ENCODE measurements at places on chromosomes 3 and 15.

- no peak for DNase-seq
Measured at GRCh38 chr3:46996689-46997452, 17.4 kb downstream of the NBEAL2 start.

- no peak for DNase-seq
Measured at GRCh38 chr15:33209575-33210481, 15.3 kb upstream of the FMN1 start.

GRCh38 chr3:32422943-32423342 lies 31.3 kb downstream of the CMTM7 start:
- DNase-seq = no peak

GRCh38 chr15:34514251-34514670 lies 69.2 kb downstream of the GOLGA8B start:
- DNase-seq = no peak

DNA sequence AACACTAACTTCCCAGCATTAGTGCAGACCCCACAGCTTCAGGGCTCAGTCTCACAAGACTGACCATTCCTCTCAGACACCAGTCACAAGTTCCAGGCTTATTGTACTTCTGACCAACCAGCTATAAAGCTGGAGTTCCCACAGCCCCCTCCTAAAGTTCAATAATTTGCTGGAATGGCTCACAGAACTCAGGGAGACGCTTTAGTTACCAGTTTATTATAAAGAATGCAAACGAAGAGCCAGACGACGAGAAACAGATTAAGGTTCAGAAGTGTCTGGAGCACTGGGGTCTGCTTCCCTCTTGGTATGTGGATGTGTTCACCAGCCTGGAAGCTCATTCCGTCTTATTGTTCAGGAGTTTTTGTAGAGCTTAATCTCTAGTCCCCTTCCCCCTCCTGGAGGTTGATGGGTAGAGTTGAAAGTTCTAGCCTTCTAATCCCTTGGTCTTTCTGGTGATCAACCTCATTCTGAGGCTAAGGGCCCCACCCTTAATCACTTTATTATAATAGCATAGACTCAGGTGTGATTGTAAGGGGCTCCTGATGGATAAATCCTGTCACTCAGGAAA lies 4.8 kb upstream of the CSRNP1 start:
- no peak for DNase-seq

- no peak for DNase-seq
Measured at GRCh38 chr15:79572691-79573404, 140.7 kb downstream of the MINAR1 start.

DNA sequence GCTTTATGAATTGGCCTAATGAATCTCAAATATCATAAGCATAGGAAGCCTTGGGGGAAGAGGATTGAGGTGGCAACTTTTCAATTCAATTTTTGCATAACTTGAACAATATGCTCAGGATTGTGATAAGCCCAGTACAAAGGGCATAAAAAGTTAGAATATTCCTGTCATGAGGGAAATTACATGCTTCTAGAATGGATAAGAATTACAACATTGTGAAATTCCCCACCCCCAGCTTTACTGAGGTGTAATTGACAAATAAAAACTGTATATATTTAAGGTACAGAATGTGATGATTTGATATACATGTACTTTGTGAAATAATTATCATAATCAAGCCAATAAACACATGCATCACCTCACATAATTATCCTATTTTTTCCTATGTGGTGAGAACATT lies 132.6 kb upstream of the TNIK start:
- DNase-seq = no peak

DNA sequence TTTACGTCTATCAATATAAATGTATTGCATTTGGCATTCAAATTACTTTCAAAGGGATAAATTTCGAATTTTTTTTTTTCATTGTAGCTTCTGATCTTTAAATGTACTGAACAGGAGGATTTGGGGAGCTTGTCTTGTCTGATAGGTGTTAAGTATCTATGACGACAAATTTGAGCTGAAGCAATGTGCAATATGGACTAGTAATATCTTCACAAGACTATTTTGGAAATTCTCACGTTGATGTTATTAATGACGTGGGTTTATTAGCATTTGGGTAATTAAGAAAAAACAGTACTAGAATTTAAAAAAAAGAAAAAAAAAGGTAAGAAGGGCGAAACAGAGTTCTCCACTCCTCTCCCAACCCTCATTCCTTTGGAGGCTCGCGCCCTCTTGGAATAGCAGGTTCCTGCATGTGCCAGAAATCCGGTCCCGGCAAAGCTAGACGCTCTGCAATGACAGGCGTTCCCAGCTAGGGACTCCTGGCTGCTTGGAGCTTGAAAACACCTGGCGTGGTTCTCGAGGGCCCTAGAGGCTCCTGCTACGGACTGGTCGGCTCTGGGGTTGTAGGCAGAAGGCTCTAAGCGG lies 648 bp upstream of the P2RY1 start:
- DNase-seq = no peak

DNA sequence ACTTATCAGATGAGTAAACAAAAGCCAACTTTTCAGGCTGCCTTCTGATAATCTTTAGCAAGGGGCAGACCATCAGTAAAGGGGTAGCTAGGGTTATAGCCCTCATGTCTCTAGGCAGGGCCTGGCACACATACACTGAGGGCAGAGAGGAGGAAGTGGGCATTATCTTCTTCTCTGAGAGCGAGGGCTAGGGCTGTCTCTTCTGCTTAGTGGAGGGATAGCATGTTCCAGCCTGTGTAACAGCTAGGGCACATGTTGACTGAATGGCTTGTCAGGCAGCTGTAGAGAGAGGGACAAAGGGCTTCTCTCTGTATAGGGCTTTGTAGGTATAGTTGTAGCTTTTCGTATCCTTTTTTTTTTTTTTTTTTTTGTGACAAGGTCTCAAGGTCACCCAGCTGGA lies 17.8 kb downstream of the CRTC3 start:
- no peak for DNase-seq

DNA sequence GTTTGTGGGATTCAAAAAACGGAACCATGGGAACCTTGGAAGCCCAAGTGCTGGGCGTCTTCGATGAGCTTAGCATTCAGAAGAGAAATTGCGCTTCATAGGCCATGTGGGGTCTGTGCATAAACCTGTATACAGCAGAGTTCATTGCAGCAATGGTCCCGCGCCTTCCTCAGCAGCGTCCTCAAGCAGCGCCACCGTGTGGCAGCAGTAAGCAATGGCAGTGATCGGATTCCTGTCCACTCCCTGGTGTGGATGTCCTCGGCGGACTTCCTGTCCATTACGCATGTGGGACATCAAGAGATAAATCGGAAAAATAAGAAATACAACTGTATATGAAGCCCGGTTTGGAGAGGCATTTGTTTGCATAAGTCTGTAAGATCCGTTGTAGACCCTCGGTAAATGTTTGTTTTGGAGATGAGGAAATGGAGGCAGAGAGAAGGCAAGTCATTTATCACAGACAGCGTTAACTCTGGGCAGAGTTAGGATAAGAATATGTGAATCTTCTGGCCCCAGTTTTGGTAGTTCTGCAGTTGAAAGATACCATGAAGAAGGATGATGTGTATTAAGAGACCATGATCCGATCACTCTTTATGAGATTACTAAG lies 57.7 kb downstream of the CNTN4 start:
- no peak for DNase-seq

- no peak for DNase-seq
Measured at GRCh38 chr3:113105093-113105449, 106.3 kb upstream of the BOC start.

DNA sequence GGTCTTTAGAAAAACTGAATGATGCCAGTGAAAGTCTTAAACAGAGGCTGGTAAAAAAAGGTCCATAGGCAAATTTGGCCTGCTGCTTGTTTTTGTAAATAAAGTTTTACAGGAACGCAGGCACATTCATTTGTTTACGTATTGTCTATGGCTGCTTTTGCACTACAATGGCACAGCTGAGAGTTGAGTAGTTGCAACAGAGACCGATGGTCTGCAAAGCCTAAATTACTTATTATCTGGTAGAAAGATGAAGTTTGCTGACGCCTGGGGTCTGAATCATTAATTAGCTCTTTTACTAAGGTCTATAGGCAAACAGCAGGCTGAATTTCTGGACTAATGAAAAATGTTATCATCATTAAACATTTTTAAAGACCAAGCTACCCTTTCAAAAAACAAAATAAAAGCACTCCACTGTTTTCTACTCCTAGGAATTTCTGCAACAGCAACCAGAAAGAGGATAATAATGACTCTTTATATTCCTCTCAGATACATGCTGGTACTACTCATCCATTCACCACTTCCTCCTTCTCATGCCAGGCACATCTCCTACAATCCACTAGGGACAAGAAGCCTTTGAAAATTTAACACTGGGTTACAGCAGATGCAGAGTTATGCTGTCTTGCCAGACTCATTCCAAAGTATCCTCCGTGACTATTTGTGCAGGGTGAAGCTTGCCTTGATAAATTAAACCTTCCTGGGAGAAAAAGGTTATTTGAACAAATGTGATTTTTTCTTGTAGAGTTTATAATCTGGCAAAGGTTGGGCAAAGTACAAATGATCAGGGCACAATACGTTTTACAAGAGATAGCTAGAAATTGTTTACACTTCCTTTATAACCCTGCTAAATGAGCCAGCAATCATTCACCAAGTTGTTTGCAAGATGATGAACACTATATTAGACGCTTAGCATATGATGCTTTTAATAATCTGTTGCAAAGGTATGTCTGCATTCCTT lies 6.0 kb downstream of the GATM start:
- no peak for DNase-seq

DNA sequence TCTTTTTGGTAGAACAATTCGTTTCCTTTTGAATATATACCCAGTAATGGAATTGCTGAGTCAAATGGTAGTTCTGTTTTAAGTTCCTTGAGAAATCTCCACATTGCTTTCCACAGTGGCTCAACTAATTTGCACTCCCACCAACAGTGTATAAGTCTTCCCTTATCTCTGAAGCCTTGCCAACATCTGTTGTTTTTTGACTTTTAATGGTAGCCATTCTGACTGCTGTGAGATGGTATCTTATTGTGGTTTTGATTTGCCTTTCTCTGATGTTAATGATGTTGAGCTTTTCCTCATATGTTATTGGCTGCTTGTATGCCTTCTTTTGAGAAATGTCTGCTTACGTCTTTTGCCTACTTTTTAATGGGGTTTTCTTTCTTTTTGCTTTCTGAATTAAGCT lies 270.6 kb upstream of the MEIS2 start:
- DNase-seq = no peak

DNA sequence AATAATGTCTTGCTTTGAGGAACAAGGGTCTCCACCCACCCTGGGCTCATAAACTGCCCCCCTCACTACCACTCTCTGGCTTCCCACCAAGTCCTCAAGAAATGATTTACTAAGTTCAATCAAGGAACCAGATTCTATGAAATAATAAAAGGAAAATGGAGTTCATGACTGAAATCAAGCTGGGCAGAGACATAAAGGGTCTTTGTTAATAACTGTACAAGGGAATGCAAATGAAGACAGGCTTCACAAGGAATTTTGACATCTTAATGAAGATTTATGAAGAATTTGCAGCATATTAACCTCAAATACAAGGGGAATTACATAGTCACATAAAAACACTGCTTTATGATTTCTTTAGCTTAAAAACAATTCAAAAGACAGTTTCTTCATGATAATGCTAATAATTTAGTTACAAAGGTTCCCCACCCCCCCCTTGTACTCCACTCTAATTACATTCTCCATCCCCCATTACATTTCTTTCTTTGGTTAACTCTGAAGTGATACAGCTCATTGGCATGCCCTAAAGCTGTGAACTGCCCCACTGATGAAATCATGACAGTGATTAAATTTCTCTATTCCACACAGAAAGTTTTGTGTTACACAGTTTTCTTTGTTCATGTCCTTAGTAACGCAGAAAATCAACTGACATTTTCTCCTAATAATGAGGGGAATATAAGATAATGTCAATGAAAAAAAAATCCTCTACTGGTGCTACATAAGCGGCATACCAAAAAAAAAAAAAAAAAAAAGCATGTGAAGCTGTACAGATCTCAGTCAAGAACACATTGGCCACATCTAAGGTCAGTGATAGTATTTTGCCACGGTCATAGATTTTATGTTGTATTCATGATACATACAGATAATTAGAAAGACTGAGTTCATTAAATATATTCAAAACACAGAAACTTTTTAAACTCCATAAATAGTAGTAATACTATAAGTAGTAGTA lies 54.4 kb downstream of the WWTR1 start:
- no peak for DNase-seq

GRCh38 chr3:170171563-170171962 lies 10.0 kb downstream of the PHC3 start:
- no peak for DNase-seq

GRCh38 chr3:194250098-194251002 lies 100.8 kb downstream of the CPN2 start:
- no peak for DNase-seq

GRCh38 chr3:4939276-4939675 lies 40.0 kb upstream of the BHLHE40 start:
- no peak for DNase-seq

- DNase-seq = peak; percentile 83
Measured at GRCh38 chr3:156665291-156665690, 9.1 kb upstream of the TIPARP start.

- no peak for DNase-seq
Measured at GRCh38 chr3:71063773-71064290, 519.7 kb downstream of the FOXP1 start.

GRCh38 chr3:122681284-122681973 lies 790 bp downstream of the PARP14 start:
- no peak for DNase-seq

GRCh38 chr3:171700653-171701052 lies 109.6 kb downstream of the PLD1 start:
- DNase-seq = peak; percentile 5

- DNase-seq = no peak
Measured at GRCh38 chr15:96700555-96700954, 370.1 kb downstream of the NR2F2 start.

DNA sequence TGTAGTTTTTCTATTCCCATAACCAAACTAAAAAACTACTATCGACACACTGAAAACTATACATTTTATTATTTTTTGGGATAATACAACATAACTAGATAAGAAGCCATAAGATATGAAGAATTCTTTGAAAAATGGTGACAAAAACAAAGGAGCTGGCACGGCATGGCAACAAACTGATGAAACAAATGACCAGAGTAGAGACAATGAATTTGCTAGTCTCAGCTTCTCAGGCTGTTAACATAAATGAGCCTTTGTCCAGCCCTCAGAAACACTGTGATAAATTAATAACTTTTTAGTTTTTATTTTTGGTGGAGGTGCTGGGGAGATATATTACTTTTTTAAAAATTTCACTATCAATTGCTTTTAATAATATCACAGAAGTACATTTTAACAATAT lies 100.7 kb downstream of the SMARCC1 start:
- DNase-seq = no peak

DNA sequence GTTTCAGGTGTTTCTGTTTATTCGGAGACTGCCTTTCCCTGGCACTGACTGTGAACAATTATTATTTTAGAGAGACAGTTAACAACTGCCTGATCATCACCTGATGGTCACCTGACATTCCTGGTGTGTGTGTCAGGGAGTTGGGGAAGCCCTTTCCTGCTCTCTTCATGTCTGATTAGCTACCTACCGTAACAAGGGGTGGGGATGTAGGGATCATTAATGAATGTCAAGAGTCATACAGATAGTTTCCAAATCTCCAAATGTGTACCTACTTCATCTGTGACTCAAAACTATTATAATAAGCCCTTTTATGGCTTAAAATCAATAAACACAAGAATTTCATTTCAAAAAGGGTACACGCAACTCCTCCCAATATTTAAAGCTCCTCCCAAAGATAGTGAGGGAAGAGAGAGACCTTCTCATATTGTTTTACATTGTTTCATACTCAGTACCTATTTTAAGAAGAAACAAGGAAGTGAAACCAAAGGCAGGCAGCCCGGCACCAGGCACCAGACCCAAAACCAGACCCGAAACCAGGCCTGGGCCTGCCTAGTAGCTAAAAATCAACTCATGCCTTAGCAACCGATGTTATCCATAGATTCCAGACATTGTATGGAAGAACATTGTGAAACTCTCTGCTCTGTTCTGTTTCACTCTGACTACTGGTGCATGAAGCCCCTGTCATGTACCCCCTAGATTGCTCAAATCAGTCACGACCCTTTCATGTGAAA lies 844.9 kb upstream of the ALCAM start:
- DNase-seq = no peak
